ENCODE measurements at places on chromosomes 2 and 18.
A peak's percentile ranks its signal among the peaks of the same experiment; 100 is the strongest.

DNA sequence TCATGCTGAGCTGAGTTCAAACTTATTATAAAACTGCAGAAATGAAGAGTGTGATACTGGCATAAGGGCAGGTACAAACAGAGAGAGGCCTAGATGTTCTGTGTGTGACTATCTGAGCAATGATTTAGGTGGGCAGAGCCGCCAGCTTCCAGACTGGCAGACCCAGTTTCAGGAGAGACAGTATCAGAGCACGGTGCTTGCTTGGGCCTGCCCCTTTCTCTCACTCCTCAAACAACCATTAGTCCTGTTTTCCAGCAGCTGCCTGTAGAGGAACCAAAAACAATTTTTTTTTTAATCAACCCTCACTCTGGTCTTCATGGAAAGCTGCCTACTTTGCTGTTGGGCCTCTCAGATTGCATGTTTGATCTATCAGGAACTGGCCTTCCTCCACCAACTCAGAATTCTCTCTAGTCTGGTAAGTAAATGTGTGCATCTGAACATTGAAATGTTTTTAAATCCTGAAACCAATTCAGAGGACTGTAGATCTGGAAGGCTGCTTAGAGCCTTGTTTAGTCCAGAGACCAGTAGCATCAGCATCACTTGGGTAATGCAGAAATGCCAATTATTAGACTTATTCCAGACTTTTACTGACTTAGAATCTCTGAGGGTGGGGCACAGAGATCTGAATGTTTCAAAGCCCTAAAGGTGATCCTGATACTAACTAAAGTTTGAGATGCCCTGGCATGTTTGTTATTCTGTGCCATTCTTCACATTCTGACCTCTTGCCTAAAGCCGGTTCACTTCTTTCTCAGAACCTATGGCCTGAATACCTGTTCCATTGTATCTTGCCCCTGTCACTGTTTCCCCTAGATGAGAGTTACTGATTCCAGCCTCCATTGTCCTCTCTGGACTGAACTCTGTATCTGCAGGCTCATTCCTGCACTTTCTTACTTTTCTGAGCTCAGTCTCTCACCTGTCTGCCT lies 24.8 kb upstream of the CRIM1 start:
- DNase-seq: no peak

DNA sequence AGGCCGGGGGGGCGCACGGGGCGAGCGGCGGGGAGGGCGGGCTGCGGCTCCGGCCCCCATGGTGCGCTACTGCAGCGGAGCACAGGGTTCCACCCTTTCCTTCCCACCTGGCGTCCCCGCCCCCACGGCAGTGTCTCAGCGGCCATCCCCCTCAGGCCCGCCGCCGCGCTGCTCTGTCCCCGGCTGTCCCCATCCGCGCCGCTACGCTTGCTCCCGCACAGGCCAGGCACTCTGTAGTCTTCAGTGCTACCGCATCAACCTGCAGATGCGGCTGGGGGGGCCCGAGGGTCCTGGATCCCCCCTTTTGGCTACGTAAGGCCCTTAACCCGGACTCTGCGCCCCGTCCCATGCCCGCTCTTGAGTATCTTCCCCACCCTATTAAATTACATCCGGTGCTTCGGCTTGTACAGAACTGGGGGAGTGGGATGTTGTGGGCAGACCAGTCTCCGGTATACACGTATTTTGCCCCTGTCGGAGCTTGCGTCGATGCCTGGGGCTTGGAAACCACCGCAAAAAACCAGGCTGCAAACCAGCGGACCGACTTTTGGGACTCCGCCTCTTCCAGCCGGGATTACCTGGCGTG lies 598 bp upstream of the WBP1 start:
- DNase-seq: peak; percentile 76

- no peak for DNase-seq
Measured at GRCh38 chr2:177894546-177894945, 178.0 kb downstream of the PDE11A start.

DNA sequence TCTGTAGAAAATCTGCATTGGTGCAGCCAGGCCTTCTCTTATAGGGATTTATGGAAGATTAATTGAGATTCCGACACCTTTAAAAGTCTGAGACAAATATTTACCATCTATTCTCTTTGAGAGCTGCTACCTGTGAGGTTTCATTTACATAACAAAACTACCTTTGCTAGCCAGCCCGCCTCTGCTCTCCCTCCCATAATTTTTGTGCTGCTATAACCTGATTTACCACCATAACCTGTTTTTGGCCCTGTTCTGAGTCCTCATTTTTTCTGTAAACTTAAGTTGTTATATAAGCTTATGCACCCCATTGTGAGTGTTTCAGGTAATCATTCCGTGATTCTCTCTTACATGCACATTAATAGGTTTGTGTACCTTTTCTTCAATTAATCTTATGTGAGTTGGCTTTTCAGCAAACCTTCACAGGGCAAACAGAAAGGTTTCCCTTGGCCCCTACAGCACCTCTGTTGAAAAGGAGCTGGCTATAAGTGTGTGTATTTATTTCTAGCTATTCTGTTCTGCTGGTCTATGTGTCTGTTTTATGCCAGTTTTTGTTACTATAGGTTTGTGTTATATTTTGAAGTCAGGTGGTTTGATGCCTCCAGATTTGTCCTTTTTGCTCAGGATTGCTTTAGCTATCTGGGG lies 114.9 kb upstream of the XIRP2 start:
- DNase-seq: no peak

- no peak for DNase-seq
Measured at GRCh38 chr2:157404363-157404762, 39.5 kb downstream of the CYTIP start.

- no peak for DNase-seq
Measured at GRCh38 chr18:48627216-48627615, 88.4 kb downstream of the CTIF start.

GRCh38 chr2:147045113-147045512 lies 799.7 kb upstream of the ACVR2A start:
- DNase-seq: peak; percentile 12

DNA sequence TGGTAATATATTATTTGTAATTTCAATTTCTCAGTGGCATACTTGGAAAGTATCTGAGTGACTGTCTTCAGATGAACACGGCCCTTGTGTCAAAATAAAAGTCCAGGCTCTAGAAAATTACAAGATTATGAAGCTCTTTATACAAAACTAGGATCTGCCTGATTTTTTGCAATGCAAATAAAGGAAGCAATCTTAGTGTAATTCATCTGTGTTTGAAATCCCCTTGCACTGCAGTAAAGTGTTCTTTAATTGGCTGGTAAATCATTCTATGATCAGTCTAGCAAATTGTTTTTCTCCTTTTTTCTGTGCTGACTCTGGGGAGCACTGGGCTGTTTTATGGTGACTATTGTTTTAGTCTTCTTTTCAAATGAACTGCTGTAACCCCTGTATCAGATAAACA lies 1039.0 kb downstream of the SOCS6 start:
- DNase-seq: no peak

GRCh38 chr2:120907822-120908221 lies 172.2 kb downstream of the GLI2 start:
- no peak for DNase-seq

DNA sequence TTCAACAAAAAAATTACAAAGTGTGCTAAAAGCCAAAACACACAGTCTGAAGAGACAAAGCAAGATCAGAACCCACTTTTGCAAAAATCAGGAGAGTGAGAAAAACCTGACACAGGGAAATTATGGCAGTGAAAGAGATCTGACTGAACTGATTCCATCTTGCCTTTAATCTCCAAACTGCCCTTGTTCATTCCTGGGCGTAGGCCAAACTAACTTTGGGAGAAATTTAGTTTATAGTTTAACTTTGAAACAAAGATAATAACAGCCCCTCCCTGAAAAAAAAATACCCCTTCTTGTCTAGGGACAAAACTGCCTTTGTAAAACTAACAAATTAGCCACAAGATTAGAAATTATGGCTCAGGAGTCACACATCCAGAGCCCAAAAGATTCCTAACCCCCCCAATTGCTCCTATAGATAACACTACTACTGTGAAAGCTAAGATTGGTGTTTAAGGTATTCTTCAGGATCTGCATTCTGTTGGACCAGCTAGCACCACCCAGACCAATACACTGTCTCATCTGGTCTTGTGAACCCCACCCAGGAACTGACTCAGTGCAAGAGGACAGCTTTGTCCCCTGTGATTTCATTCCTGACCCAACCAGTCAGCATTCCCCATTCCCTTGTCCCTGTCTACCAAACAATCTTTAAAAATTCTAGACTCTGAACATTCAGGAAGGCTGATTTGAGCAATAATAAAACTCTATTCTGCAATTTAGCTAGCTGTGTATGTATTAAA lies 226.1 kb upstream of the SH3BP4 start:
- DNase-seq: no peak

GRCh38 chr2:146506851-146507250 lies 1338.0 kb upstream of the ACVR2A start:
- no peak for DNase-seq

DNA sequence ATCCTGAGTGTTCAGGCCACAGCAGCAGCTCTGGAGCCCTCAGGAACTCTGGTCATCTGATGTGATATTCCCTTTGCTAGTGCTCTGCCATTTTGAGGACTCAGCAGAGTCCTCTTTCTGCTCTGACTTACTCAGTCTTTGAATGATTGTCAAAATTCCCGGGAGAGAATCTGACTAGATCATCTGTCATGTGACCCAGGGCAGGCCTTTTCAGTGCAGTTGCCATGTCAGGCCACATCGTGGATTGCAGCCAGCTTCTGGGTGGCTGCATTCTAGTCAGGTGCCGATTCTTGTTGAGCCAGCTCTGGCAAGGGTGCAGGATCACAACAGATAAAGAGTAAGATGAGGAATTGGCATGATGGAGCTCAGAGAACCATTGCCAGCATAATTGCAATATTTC lies 795.6 kb downstream of the CPS1 start:
- no peak for DNase-seq

DNA sequence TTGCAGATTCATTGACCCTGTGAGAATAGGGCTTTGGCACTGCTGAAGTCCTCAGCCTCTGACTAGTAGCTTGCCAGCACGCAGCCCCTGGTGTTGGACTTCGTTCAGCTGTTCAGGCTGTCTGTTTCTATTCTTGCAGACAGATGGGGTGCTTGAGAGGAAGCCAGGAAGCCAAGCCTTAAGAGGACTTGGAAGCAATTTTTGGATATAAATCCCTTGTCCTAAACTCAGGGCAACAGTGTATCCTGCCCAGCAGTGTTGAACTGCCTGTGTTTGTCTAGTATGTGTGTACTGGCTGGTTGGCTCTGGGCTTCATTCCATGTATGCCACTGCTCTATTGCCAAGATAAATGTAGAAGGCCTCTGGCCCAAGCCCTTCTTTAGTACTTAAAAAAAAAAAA lies 108.6 kb downstream of the COMMD1 start:
- peak; percentile 34 for DNase-seq
